ENCODE measurements at places on chromosomes 4 and X.

GRCh38 chr4:183611210-183611830 is 47.7 kb downstream of the RWDD4 start:
- DNase-seq: no peak

- no peak for DNase-seq
Observed at GRCh38 chrX:34943235-34943634, 639 bp downstream of the FAM47B start.

- peak; percentile 66 for DNase-seq
Observed at GRCh38 chrX:110204986-110205385, 112.9 kb downstream of the AMMECR1 start.

DNA sequence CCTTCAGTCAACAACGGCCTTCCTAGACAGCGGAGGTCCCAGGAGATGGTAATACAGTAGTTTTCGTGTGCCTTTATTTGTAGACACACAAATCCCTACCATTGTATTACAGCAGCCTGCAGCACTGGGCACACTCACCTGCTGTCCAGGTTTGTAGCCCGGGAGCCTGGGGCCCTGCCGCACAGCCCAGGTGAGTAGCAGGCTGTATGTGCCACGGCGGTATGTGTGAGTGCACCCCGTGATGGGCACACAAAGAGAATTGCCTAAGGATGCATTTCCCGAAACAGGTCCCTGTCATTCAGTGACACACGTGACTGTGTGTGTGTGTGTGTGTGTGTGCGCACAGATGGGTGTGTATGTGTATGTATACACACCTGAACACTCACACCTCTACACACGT is 8.1 kb upstream of the SLC25A6 start:
- no peak for DNase-seq

- no peak for DNase-seq
Observed at GRCh38 chrX:28099166-28099565, 117.9 kb upstream of the DCAF8L1 start.

- peak; percentile 77 for DNase-seq
Observed at GRCh38 chr4:20126906-20127305, 124.8 kb upstream of the SLIT2 start.

DNA sequence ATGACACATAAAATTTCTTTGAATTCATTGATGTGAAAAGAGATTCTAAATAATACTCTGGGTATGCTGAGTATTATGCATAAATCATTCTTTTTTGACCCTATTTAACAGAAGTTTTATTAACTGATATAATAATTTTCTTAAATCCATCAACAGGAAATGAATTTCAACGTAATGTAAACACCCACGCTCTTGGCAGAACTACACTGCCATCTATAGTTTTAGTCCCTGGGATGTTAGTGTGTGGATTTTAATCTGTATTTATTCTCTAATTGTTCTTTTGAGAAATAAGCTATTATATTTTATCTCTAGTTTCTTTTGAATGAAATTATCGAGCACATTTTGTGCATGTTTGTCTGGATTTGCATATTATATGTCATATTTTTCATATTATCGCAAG is 666.8 kb upstream of the NDST4 start:
- no peak for DNase-seq

Data from fibroblast of skin of back (primary cell).